Germinal center (tissue), 1 donor: ENCODE measurements at places on chromosomes 16 and 17.

GRCh38 chr17:37256627-37257026, 119.2 kb upstream of the C17orf78 start:
- no peak for DNase-seq

DNA sequence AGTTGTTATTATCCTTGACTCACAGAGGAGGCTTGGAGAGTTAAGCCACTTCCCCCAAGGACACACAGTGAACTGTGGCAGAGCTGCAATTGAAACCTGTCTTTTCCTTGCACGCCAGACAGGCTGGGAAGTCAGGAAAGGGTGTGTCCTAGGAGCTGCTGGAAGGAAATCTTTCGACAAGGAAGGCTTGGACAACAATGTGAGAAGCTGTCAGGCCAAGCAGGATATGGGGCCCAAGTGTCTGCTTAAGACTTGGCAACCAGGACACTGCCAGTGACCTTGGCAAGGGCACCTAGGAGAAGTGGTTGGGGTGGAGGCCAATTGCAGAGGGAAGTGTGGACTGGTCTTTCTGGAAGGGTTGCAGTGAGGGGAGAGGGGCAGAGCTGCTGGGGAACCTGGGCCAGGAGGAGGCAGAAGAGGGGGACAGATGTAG, 2.1 kb upstream of the CAMKK1 start:
- DNase-seq: no peak

- no peak for DNase-seq
Measured at GRCh38 chr16:75097191-75097761, 19.3 kb downstream of the LDHD start.

- DNase-seq: no peak
Measured at GRCh38 chr17:42748908-42749798, 4.3 kb upstream of the EZH1 start.

DNA sequence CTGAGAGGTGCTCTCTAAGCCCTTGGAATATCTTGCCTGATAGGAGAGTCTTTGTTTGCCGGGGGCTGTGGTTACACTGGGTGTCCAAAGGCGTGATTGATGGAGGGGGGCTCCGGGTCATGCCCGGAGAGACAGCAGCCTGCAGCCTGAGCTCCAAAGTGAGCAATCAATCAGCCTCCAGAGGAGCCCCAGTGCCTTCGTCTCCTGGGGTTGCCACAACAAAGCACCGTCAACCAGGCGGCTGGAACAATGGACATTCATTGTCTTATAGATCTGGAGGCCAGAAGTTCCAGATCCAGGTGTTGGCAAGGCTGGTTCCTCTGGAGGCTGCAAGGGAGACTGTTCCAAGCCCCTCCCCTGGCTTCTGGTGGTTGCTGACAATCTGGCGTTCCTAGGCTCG, 24.0 kb upstream of the GINS2 start:
- no peak for DNase-seq

GRCh38 chr17:78915872-78916632, 9.1 kb downstream of the TIMP2 start:
- no peak for DNase-seq

GRCh38 chr16:88650749-88651275, at the start of gene CYBA:
TSS of gene CYBA (minus strand) at chr16:88651053. CDS start at chr16:88651013, 40 bp downstream.
- peak; percentile 94 for DNase-seq

DNA sequence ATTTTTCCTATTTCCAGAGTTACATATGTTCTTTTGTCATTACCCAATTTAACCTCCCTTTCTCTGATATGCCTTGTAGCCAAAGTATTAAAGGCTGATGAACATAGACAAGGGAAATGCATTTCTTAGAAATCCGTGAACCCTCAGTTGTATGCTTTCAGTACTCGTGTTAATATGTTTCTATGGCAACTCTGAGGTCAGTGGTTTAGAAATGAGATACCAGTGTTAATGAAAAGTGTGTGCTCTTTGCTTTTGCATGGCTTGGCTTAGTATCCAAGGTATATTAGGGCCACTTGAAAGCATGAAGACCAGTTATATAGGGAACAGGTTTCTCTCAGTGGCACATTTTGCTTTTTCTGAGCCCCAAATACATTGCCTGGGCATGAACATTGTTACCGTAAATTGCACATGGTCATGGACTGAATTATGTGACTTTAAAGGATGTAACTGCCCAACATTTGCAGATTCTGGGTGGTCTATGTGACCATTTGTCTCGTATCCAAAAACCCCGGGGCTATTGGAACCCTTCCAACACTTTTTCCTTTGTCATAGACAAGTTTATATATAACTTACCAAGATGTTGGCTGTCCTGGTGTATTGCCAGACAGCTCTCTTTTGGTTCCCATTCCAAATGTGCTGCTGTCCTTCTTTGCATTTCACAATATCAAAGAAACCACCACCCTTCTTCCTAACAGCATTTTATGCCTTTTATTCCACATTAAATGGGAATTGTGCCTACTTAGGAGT, 17.5 kb downstream of the ABHD15 start:
- DNase-seq: no peak

- DNase-seq: no peak
Measured at GRCh38 chr16:79164388-79164995, 436.0 kb downstream of the MAF start.

DNA sequence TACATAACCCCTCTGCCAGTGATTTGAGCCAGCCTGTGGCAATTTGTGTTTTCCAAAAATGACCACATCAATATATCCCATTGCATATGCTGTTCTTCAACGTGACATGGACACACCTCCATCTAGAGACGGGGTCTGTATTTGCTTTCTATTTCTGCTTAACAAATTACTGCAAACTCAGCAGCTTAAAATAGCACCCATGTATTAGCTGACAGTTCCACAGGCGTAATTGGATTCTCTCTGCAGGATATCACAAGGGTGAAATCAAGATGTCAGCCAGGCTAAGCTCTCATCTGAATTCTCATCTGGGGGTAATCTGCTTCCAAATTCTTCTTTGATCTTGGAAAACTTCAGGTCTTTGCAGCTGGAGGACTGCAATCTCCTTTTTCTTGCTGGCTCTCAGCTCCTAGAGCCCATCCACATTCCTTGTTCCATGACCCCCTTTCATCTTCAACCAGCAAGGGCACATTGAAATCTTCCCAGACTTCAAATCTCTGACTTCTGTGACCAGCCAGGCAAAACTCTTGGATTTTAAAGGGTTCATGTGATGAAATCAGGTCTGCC, 8.2 kb downstream of the KRT9 start:
- DNase-seq: no peak

DNA sequence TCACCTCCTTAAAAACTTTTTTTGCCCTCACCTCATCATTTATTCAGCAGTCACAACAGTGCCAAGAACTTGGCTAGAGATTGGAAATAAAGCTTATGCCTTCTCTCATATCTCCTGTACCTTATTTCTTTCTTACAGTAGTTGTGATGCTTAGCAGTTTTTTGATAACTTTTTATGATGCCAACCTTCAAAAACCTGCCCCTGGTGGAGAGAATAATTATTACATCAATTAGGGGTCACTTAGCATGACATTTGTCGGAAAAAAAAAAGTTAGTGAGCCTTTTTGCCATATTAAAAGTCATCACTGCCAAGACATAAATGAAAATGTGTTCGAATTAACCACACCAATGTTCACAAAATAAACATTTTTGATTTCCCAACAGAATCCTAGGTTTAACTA, 296.6 kb downstream of the WWOX start:
- no peak for DNase-seq

- DNase-seq: no peak
Measured at GRCh38 chr17:48873209-48873608, 19.4 kb upstream of the ATP5MC1 start.

GRCh38 chr17:28039251-28039650, 3.2 kb upstream of the NLK start:
- no peak for DNase-seq

DNA sequence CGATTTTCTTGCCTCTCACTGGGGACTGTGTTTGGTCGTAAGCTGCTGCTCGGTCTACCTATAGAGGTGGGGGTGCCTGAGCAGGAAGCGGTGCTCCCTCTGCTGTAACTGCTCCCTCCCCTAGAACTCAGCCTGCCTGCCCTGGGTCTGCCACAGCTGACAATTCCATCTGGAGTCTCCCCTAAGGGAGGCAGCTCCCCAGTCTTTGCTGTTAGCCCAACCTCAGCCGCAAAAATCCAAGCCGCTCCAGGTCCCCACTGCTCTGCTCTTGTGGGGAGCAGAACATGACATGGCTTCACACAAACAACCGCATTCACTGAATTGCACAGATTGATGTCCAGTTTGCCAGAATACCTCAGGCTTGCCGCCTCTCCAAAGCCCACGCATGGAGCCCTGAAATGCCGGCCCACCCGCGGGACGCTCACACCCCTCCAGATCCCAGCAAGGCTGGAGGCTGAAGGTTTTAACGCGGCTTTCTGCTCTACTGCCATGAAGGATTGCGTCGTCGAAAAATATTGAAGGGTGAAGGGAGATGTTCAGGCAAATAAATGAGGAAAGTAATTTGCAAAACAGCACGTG, 221.5 kb upstream of the FOXF1 start:
- no peak for DNase-seq

- DNase-seq: no peak
Measured at GRCh38 chr17:69454051-69454450, 39.6 kb downstream of the MAP2K6 start.

DNA sequence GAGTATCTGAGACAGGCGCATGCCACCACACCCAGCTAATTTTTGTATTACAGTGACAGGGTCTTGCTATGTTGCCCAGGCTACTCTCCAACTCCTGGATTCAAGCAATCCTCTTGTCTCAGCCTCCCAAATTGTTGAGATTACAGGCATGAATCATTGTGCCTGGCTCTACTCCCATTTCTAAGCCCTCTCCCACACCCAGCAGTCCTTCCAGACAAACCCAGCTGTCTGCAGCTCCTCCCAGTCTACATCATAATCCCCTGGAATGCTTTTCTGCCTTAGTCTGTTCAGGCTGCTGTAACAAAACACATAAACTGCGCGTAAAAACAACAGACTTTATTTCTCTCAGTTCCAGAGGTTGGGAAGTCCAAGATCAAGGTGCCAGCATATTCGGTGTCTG, 144.5 kb downstream of the GRIN2A start:
- DNase-seq: no peak

- no peak for DNase-seq
Measured at GRCh38 chr16:53458635-53459034, 24.4 kb downstream of the RBL2 start.

- no peak for DNase-seq
Measured at GRCh38 chr16:54055191-54055590, 231.4 kb downstream of the IRX3 start.

DNA sequence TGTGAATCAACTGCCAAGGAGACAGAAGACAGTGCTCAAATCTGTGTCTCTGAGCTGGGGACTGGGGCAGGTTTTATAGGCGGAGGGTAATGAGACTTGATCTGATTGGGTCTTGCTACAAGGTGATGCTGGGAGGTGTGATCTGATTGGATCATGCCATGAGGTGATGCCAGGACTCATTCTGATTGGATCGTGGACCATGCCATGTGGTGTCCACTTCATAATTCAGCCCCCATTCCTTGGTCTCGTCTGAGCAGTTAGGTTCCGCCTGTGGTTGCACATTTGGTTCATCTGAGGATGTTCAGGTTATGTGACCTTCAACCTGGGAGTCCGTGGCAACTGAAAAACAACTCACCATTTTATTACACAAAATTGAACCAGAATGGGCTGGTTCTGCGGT, 41.0 kb downstream of the OTOA start:
- DNase-seq: no peak

GRCh38 chr16:70698901-70699300, 13.0 kb upstream of the MTSS2 start:
- DNase-seq: no peak

- peak; percentile 66 for DNase-seq
Measured at GRCh38 chr17:27569257-27569722, 61.7 kb upstream of the LGALS9 start.

GRCh38 chr17:78316867-78317789, 42.7 kb downstream of the SOCS3 start:
- no peak for DNase-seq

- peak; percentile 26 for DNase-seq
Measured at GRCh38 chr17:81097134-81097942, 62.4 kb downstream of the BAIAP2 start.

DNA sequence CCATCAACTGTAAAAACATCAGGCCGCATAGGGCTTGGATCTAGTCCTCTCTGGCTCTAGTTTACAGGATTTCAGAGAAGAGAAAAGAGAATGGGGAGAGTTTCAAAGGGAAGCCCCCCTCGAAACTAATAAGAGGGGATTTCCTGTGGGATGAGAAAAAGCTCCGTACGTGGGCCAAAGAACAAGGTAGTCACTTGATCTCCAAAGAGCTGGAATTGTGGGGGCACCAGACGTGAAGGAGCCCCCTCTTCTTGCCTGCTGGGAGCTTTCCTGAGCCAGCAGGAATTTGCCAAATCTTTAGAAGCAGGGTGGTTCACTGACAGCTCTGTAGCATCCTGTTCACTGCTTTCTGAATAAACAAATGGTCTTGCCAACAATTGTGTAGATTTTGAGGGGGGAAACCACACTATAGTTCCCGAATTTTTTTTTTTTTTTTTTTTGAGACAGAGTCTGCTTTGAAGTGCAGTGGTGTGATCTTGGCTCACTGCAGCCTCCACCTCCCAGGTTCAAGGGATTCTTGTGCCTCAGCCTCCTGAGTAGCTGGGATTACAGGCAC, 7.0 kb upstream of the TMIGD1 start:
- no peak for DNase-seq

- no peak for DNase-seq
Measured at GRCh38 chr16:3088450-3088849, 10.6 kb downstream of the ZSCAN10 start.

GRCh38 chr17:68641276-68642117, 40.3 kb upstream of the FAM20A start:
- DNase-seq: no peak

- DNase-seq: no peak
Measured at GRCh38 chr17:79944821-79945391, 90.8 kb downstream of the TBC1D16 start.

DNA sequence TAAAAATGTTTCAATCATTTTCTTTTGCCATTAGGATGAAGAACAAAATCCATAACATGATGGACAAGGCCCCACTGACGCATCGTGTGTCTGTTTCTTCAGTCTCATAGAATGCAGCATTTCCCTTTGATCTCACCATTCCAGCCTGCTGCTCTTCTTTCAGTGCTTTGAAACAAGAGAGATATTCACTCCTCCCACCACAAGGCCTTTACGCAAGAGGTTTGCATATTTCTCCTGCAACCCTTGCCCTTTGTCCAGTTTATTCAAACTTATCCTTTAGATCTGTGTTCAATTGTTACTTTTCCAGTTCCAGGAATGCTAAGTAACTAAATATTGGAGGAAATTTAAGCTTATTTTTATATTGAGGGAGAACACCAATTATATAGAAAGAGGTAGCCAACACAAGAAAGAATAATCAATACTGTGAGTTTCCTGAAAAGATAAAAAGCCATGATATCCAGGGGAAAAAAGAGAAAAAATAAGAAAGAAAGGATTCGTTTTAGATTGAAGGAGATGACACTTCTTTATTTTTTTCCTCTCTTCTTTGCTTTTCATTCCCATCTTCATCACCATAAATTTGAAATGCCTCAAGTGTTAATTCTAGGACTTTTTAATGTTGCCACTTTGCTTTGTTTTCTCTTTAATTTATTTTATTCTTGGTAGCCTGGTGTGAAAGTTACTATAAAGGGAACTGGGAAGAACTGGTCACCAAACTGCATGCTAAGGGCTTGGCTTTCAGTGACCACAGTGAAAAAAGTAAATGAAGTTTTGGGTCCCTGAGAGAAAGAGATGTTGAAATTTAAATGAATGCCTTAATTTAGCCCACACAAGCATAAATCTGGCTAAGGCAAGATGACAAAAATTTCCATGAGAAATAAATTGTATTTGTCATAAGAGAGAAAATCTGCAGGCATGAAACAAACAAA, 102.1 kb downstream of the KIF2B start:
- DNase-seq: no peak

GRCh38 chr17:64129515-64129764, 504 bp downstream of the ERN1 start:
- DNase-seq: peak; percentile 54
